Stimulated activated CD8-positive, alpha-beta memory T cell treated with anti-CD3 and anti-CD28 coated beads, Interleukin-2, amount 100 ng/mL, for 1 hour (primary cell): ENCODE measurements at places on chromosomes 2 and 18.

DNA sequence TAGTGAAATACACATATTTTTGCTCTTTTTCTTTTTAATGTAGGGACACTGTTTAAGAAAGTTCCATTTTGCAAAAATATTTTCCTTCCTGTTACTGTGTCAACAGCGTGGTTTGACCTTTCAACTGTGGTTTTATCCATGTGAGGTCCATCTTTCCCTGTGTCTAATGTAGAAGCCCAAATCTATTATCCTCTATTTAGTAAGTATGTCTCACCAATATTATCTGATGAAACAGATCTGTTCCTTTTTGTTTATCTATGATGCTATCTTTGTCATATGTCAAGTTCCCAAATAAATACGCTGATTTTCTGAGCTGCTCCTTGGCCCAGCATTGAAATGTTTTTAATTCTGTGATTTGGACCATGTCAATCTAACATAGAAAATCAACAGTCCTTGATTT is 3.5 kb upstream of the ARHGAP15 start:
- DNase-seq: no peak

DNA sequence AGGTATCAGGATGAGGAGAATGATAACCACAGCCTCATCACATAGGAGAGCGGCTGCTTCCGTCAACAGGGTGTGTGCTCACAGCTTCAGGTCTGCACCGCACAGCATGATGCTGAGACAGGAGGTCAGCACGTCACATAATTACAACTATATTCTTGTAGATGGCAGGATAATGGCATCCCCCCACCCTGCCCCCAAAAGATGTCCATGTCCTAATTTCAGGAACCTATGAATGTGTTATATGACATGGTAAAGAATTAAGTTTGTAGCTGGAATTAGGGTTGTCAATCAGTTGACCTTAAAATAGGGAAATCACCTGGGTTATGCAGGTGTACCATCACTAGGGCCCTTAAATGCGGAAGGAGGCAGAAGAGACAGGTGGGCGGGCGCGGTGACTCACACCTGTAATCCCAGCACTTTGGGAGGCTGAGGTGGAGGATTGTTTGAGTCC is 73.9 kb downstream of the ARL4C start:
- DNase-seq: peak; percentile 33

- DNase-seq: no peak
Observed at GRCh38 chr2:169012812-169013627, 18.1 kb downstream of the ABCB11 start.

- no peak for DNase-seq
Observed at GRCh38 chr18:31685097-31686082, 1.0 kb upstream of the B4GALT6 start.

DNA sequence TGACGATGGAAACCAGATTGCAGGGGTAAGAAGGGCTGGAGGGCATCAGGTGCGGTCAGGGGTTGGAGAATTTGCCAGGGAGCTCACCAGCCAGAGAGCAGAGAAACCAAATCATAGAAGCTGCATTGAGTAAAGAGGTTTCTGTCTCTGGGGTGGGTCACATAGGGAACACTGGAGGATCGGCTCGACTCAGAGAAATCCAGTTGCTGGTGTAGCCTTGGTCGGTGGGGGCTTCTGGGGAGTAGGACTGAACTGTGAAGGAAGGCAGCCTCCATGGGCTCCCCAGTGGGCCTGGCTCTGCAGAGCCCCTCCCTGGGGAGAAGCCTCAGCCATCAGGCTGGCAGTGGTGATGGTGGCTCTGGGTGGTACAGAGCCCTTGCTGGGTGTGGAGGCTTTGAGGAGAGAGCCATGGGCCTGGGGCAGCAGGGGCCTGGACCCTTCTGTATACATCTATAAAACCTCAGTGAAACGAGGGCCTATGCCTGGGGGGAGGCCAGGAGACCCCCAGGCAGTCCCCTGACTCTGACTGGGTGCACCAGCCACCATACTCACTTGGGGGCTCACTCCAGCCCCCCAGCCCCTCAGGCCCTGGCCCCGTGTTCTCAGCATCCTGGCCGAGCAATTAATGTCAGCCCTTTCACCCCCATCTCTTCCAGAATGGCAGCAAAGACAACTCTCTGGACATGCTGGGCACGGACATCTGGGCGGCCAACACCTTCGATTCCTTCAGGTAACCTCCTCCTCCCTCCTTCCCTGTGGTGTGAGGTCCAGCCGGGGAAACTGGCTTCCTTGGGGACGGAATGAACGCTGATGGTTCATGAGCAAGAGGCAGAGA is 124.5 kb downstream of the CTIF start:
- no peak for DNase-seq

- DNase-seq: no peak
Observed at GRCh38 chr2:218233543-218233942, 16.6 kb downstream of the ARPC2 start.

GRCh38 chr2:106144621-106145331 is 49.3 kb downstream of the UXS1 start:
- DNase-seq: no peak

DNA sequence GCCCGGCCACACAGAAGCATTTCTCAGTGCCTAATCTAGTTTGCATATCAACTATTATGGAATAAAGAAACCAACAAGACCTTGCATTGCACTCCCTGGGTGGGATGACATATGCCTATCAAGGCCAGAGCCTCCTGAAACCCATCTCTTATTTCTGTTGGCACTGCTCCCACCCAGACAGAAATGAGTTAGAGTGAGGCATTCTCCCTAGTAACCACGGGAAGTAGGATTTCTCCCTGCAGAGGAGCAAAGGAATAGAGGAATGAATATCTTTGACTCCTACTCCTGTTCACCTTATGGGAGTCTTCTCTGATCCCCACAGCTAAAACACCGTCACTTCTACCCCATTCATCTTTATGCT is 24.2 kb upstream of the SCYGR1 start:
- no peak for DNase-seq

GRCh38 chr18:46028536-46028891 is 43.5 kb downstream of the PSTPIP2 start:
- no peak for DNase-seq

- no peak for DNase-seq
Observed at GRCh38 chr18:48621240-48621639, 82.4 kb downstream of the CTIF start.

DNA sequence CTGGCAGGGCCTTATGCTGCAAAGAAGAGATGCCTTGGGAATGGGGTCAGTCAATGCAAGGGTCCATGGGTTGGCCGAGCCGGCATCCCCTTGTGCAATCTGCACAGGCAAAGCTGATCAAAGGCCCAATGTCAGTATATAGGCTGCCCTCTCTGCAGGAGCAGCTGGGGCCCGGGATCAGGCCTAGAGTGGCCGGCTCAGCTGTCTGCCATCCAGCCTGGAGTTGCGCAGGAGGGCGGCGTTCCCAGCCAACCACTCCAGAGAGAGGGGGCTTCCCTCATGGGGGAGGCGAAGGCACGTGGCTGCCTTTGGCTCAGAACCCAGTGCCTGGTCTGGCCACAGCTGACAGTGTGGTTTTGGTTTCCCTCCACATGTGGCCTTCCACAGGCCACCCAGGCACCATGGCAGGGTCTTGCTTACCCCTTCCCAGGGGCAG is 3.9 kb downstream of the INPP5D start:
- no peak for DNase-seq

GRCh38 chr18:474416-474815 is 26.1 kb downstream of the COLEC12 start:
- no peak for DNase-seq

GRCh38 chr2:59018737-59019136 is 777.6 kb upstream of the FANCL start:
- DNase-seq: no peak

DNA sequence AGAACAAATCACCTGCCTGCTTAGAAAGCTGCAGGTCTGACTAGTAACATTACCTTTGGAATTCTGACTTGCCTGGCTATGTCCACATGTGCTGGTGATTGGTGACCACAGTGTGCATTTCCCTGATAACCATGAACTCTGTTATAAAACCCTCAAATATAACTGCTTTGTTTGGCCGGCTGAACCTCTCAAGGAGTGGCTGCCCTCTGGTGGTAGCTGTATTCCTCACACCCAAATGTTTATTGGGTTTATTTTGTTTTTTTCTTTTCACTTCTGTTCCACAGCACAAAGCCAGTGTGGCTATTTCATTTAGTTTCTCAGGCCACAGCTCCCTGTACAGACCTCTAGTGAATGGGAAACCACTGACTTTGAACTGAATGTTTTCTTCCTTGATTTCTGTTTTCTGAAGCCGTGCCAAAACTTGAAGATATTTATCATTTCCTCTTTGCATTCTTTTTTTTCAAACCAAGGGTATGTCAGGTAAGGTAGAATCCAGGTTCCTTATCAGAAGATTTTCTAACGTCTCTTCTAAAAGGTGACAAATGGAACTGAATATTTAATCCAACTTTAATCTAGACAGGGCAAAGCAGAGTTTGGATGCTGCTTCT is 549.0 kb upstream of the VRK2 start:
- no peak for DNase-seq

- no peak for DNase-seq
Observed at GRCh38 chr2:42421601-42422239, 60.7 kb upstream of the COX7A2L start.

DNA sequence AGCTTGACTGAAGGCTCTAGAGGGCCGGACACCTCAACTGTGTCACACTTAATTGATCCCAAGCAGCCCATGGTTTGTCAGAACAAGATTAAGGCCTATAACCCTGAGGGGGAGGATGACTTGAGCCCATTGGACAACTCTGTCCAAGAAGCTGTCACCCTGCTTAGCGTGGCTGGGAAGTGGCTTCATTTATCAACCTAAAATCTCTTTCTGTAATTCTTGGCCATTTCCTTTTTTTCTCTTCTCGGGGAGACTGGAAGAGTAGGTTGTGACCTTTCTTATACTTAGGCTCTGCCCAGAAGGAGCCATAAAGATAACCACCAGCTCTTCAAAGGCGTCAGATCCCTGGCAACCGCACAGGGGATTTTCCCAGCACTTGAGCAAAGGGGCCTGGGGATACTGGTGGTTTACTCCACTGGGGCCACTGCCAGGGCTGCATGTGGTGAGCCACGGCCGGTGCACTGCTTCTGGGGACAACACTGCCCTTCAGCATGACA is 265.5 kb downstream of the CYRIA start:
- DNase-seq: no peak

DNA sequence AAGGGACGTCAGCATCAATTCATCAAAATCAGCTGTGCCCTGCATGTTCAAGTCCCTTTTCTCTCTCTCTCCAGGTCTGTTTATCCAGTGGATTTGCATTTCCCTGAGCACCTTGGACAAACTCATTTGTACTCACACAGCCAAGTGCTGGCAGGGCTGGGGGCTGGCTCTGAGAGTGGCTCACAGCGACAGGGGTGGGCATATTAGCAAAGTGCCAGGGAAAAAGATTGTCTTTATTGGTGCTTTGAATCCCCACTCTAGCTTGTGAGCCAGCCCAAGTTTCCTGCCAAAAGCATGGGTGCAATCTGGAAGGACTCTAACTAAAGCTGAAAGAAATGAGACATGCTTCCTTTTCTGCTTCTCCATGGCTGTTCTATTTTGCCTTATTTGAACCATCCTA is 56.6 kb downstream of the ACOXL start:
- DNase-seq: no peak

GRCh38 chr2:83196225-83196624 is 1262.9 kb downstream of the SUCLG1 start:
- no peak for DNase-seq

GRCh38 chr2:155178921-155179320 is 480.4 kb downstream of the KCNJ3 start:
- no peak for DNase-seq

GRCh38 chr18:63098018-63098981 is 221.3 kb downstream of the BCL2 start:
- peak; percentile 16 for DNase-seq

GRCh38 chr18:6649421-6650126 is 79.9 kb upstream of the ARHGAP28 start:
- DNase-seq: no peak

DNA sequence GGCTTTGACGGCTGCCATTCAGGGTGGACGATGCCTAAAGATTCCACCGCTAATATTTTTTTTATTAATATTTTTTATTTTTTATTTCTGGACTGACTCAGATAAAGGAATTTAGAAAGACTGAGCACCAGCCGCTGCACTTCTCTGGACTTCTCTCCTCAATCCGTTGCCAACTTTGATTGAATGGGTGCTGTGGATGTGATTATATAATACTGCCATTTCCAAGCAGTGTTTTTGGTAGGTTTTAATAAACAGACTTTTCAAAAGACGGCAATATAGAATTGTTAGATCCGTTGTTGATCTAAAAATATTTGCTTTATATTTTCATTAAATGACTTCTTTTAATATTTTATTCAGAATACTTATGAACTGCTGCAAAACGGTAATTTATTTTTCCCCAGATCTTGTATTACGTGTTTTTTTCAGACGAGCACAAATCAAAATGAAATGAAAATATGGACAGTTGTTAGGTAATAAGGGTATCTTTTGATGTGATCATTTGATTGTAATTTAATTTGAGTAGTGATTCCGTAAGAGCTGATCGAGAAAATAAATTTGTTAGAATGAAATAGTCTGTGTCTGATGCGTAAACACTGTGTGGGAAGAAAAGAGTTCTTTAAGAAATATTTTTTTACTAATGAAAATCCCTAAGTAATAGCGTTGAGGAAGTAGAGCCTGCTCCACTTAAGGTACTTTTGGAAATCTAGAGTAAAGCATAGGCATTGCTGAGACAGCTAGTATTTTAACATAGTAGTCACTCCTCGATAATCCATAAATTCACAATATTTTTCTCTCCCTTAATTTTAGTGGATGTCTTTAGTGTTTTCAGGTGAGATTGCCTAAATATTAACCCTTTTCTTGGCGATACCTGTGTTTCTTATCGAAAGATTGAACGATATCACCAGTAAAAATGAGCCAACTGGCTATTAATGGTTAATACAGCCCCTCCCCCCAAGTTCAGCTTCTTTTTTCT is 4.4 kb downstream of the POU3F3 start:
- DNase-seq: no peak

GRCh38 chr2:234952270-234953115 is 676 bp downstream of the SH3BP4 start:
- no peak for DNase-seq

DNA sequence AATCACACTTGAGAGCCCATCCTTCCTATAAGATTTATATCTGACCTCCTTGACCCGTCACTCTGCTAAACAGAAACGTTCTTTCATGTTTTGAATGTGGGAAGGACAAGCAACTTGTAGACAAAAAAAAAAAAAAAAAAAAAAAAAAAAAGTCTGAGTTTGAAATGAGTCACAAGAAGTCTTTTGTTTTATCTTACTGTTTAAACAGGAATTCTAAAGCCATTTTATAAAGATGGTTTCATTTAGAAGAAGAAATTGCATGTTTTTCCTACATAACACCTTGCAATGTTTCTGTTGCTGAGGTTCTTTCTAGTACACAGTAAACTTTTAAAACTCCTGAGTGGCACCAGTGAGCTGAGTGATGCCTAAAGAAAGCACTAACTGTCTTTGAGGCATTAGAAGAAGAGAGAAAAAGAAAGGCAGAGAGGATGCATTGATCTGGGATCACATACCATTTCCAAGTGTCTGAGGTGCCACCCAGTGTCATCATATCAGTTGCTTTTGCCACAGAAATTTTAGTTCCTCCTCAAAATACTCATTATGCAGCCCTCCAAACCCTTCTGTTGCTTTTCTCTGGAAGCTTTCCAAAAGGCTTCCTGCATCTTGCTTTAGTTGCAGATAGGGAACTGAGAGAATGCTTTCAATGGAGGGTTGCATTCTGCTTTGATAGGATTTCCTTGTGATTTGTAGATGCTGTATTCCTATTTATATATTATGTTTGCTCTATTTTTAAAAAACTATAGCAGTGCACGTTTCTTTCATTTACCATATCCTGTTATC is 69.1 kb downstream of the ACVR2A start:
- DNase-seq: no peak
